ENCODE measurements at places on chromosomes 5 and 9.

DNA sequence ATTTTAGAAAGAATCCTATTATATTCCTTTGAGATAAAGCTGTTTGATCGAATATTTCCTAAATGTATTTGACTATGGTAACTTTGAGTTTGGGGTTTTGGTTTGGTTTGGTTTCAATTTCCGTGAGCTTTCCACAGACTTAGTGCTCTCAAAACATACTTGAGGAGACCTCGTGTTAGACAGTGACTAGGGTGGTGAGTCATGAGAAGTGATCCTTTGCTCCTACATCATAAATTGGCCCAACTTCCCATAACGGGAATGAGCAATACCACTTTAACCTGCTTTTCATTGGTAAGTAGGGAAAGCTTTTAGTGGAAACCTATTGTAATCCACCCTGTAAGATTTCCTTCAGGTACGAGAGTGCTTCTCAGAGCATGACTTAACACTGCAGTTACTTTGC is 3.8 kb upstream of the RASEF start:
- no peak for DNase-seq

DNA sequence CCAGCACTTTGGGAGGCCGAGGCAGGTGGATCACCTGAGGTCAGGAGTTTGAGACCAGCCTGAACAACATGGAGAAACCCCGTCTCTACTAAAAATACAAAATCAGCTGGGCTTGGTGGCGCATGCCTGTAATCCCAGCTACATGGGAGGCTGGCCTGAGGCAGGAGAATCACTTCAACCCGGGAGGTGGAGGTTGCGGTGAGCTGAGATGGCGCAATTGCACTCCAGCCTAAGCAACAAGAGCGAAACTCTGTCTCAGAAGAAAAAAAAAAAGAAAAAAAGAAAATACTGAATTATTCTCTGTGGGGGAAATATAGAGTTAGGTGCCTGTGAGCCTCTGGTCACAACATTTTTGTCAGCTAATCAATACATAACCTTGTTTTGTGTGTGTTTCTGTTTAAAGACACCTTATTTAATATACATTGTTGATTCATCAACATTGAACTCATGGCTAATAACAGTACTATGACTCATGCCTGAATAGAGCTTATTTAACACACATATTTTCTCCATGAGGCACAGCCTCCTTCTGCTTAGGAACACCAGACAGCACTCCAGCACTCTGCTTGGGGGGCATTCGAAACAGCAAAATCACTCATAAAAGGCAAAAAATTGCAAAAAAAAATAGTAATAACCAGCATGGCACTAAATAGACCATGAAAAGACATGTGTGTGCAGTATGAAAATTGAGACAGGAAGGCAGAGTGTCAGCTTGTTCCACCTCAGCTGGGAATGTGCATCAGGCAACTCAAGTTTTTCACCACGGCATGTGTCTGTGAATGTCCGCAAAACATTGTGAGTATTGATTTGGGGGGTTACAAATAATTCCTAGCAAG is at the start of gene IL31RA:
TSS of gene IL31RA (plus strand) at position 519 of the 836 bp plus-strand sequence. CDS start at position 733, 214 bp downstream.
- no peak for DNase-seq

GRCh38 chr5:167585184-167585583 is 706.3 kb upstream of the WWC1 start:
- no peak for DNase-seq

DNA sequence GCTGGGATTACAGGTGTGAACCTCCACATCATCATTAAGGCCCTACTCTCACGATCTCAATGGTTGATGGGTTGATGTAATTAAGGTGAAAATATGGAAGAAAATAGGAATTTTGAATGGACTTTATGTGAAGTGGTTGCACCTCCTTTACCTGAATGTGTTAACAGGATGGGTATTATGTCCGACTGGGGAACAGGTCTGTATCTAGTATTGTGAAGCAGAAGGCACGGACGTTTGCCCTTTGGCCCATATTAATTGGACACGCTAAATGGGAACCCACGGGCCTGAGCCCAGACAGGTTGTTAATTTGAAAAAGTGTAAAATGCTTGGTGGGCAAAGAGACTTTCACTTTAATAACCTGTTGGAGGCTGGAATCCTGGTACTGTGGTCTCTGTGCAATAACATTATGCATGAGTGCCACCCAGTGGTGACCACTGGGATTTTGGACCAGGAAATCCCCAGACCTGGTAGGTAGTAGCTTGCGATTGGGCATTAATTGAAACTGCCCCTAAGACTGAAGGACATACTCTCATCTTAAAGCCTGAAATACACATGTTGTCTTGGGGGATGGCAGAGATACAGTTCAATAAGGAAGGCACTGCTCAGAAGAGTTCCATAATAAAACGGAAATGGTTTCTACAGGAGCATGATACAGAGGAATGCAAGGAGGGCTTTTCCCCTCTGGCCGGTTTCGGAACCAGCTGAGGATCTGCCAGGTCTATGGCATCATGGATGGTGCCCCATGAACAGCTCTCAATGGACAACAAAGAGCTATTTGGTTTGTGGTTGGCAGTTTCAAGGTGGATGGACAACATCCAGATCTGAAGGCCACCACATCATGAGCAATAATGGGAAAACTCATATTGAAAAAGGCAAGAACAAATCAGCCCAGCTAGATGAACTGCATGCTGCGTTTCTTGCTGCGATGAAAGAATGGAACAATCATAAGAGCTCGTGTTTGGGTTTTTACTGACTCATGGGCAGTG is 26.2 kb upstream of the BICD2 start:
- peak; percentile 66 for DNase-seq

DNA sequence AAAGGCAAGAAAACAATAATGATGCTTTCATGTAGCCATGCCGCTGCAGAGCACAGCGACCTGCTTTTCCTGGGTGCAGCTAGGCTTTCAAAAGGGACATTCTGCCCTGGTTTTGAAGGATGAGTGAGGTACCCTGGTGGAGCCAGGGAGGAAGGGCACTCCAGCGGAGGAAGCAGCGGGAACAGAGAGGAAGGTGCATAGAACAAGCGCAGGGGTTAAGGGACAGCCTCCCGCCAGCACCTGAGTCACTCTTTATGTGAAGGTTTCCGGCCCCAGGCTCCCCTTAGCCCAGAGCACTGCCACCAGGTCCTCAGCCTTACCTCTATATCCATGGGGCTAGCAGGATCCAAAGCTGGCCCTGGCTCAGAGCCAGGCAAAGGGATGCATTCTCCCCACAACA is 221.1 kb downstream of the CDK5RAP2 start:
- DNase-seq = no peak

- no peak for DNase-seq
These were observed 4.9 kb downstream of the EDF1 start for GRCh38 chr9:136860933-136861873.

GRCh38 chr5:127705120-127705892 is 2.1 kb downstream of the CCDC192 start:
- DNase-seq = no peak

GRCh38 chr5:149039506-149039905 is 23.4 kb downstream of the SH3TC2 start:
- DNase-seq = no peak

DNA sequence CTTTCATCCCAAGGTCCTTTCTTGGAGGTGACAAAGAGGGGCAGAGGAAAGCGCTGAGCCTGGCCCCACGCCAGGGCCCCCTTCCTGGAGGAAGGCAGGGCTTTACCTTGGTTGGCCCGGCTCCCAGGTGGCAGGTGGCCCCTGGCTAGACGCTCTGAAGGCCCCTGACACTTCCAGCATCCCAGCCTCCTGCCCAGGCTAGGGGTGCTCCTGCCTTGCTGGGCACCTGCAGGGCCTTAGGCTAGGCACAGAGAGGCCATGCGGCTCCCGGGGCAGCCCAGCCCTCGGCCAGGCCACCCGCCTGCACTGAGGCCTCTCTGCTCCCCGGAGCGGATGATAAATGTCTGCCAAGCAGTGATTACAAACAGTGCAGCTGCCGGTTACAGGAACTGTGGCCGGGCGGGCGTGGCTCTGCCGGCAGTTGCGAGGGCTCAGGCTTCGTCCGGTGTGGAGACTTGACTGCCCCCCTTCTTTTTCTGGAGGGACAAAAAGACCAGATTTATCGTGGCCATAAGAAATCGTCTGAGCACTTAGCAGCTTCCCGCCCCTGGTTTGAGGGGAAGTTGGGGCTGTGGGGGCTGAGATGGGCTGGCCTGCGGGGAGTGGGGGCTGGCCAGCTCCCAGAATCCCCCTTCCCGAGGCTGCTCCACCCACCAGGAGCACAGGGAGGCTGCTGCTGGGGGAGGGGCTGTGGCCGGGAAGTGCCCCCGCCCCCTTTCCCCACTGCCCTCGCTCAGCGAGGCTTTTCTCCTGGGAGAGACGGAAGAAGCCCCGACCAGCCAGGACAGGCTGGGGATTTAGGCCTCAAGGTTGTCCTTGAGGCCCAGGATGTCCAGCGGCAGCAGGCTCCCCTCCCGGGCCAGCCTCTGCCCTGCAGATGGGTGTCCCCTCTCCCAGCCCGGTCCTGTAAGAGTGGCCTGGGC is 31.6 kb upstream of the UBAC1 start:
- DNase-seq = no peak

- DNase-seq = no peak
These were observed 63.0 kb downstream of the NR6A1 start for GRCh38 chr9:124708074-124708473.

DNA sequence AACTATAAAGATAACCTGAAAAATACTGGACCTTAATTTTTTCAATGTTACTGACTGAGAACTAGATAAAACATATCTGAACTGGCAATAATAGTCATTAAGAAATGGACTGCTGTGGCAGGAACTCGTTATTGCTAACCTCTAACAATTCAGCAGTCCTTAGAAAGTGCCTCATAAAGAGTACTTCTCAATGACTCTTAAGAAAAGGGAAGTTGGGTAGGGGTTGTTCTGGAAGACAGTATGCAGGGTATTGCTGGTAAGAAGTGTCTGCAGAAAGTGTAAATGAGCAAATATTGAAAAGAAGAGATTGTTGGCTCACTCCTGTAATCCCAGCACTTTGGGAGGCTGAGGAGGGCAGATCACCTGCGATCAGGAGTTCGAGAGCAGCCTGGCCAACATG is 27.9 kb downstream of the FOXD1 start:
- no peak for DNase-seq

DNA sequence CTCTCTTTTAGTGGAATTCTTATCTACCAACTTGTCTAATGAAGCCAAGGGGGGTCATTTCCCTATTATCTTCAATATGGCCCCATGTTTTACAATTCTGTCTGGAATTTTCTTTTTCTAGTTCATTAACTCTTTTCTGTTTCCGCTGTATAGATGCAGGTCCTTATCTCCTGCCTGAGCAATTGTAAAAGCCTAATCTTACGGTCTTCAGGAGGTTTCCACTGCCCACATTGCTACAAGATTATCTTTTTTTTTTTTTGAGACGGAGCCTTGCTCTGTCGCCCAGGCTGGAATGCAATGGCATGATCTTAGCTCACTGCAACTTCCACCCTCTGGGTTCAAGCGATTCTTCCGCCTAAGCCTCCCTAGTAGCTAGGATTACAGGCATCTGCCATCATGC is 132.3 kb downstream of the UNC13B start:
- no peak for DNase-seq

Measured in effector CD4-positive, alpha-beta T cell (primary cell).